ENCODE measurements at places on chromosomes 13 and 19.
A peak's percentile ranks its signal among the peaks of the same experiment; 100 is the strongest.

GRCh38 chr19:14138576-14139265 is 2.3 kb upstream of the ASF1B start:
- DNase-seq, result no peak

GRCh38 chr13:40165316-40165932 is 501.0 kb downstream of the FOXO1 start:
- no peak for DNase-seq

DNA sequence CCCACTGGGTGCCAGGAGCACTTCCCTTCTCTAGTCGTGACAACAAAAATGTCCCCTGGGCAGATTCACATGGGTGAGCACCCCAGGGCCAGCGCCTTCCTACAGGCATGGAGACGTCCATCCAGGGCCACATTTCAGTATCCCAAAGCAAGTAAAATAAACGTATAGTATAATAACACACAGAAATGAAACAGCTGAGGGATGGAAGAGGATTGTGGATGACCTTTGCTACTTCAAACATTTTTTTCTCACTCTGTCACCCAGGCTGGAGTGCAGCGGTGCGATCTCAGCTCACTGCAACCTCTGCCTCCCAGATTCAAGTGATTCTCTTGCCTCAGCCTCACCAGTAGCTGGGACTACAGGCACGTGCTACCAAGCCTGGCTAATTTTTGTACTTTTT is 28.2 kb downstream of the CILP2 start:
- DNase-seq, result no peak

GRCh38 chr13:74464670-74465069 is 330.5 kb upstream of the KLF12 start:
- DNase-seq, result no peak

GRCh38 chr13:24502533-24503378 is 9.8 kb downstream of the PARP4 start:
- DNase-seq, result no peak

DNA sequence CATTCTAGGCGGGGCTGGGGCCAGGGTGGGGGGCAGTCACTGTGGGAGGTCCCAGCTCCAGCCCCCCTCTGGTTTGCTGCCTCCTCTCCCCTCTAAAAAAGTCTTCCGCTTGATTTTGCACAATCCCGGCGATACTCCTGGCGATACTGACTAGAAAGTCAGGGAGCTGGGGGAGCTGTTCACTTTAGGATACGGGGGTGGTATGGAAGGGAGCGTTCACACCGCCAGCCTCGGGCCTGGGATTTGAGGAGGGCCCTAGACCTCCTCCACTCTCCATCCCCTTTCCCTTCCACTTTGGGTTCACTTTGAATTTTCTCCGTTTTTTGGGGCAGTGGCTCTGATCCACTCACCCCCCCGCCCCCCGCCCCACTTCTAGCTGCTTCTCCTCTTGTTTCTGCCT is 35.0 kb downstream of the KEAP1 start:
- no peak for DNase-seq

DNA sequence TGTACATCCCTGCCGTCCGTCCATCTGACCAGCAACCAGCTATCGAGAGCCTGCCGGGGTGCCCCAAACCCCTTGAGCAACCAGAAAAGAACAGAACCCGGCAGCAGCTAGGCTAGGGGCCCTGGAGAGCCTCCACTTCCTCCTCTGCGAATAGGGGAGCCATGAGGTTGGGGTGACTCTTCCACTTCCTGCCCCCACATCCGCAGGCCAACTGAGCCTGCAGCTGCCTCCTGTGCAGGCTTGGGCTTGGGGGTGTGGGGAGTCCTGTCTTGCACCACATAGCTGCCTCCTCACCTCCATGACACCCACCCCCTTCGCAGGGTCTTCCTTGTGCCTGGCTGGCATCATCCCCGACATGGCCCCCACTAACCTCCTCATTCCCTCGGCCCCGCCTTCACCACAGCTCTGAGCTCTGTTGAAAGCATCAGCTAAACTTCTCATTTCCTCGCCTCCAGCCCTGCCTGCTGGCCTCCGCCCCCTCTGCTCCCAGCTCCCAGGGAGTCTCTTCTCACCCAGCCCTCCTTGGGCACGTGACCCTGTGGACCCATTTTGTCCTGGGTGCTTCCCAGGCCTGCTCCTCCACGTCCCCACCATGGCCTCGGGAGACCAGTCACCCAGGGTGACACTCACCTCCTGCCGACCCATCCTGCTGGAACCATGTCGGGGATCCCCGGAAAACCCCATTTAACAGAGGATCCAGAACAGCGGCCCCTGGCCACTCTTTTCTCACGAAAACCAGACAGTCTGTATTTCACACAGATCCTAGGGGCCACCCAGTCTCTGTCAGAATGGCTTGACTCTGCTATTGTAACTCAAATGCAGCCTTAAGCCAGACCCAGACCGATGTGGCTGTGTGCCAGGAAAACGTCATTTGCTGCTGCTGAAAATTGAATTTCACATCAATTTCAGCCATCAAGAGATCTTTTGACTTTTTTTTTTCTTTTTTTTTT is 50.4 kb downstream of the MYO9B start:
- no peak for DNase-seq

DNA sequence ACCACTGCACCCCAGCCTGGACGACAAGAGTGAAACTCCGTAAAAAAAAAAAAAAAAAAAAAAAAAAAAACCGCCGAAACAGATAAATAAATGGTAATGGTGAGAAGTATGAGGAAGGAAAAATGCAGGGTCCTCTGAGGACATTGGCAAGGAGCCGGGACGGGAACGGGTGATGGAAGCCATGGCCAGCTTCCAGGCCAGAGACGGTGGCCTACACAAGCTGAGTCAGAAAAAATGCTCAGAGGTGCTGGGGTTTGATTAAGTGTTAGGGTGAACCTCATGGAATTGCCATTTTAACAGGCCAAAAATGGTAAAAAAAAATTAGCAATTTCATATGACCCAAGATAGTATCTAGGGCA is 866 bp upstream of the ZSWIM4 start:
- no peak for DNase-seq

DNA sequence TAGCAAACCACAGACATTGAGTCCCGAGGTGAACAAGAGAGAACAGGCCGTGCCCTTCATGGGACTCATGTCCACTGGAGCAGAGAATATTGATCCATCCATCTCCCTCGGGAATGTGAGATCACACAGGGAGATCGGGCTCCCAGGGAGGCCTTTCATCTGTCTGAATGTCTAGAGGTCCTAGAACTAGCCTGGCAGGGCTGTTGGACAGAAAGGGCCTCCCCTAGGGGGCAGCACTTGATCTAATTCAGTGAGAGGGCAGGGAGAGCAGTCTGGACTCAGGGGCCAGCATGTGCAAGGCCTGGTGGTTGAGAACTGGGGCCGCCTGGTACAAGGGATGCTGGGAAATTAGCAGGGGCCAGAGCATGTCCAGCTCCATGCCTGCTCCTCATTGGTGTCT is 4.3 kb downstream of the RUVBL2 start:
- peak; percentile 74 for DNase-seq

GRCh38 chr19:5580161-5580571 is 12.4 kb upstream of the TINCR start:
- no peak for DNase-seq

DNA sequence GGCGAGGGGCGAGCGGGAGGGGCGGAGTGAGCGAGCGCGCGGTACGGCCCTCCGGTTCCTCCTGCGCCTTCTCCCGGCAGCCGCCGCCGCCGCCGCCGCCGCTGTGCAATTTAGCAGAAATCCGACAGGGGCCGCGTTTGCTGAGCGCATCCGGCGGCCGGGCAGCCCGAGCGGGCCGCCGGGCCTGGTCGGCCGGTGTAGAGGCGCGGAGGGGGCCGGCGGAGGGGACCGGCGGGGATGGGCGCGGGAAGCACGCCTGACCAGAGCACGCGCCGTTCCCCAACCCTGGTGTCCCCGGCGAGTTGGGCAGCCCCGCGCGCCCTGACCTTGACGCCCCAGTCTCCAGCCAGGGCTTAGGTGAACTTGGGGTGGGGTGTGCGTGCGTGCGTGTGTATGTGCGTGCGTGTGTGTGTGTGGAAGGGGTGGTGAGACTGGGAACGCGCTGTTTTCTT is 144.5 kb upstream of the ZNF536 start:
- peak; percentile 79 for DNase-seq

- no peak for DNase-seq
Observed at GRCh38 chr19:12581100-12581499, 29.5 kb downstream of the ZNF490 start.

DNA sequence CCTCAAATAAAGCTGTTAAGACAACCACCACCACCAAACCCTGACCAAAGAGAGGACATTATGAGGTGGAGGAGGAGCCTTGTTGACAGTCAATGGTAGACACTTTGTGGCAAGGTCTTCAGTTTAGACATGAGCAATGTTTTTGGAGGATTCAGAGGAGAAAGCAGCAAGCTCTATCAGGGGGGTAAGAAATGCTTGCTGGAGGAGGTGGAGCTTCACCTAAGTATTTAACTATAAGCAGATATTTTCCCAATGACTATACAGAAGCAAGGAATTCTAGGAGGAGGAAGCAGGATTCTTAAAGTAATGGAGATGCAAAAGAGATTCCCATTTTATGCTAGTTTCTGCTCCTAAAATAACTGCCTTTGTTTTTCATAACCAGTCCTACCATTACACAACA is 74.2 kb downstream of the TRPC4 start:
- no peak for DNase-seq

DNA sequence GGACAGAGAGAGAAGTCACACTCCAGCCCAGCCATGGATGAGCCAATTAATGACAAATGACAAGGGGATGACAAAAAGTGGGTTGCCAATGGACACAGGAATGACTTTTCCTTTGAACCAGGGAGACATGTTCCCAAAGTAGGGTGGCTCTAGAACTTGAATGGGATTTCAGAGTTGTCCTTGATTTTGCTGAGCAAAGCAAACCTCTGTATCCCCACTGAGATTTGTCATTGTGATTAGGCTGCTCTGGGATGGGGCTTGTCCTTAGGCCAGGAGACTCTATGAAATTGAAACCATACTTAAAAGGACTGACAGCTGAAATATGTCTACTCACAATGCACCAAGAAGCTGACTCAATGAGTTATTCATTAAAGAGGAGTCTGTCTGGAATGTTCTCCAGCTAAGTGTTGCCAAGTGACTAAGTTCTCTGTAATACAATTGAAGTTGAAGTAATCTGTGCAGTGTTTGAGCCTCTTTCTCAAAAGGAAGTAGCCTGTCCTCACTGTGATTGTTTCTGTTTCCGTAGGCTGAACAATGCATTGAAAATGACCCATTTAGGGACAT is 69.0 kb upstream of the PCDH9 start:
- DNase-seq, result no peak

DNA sequence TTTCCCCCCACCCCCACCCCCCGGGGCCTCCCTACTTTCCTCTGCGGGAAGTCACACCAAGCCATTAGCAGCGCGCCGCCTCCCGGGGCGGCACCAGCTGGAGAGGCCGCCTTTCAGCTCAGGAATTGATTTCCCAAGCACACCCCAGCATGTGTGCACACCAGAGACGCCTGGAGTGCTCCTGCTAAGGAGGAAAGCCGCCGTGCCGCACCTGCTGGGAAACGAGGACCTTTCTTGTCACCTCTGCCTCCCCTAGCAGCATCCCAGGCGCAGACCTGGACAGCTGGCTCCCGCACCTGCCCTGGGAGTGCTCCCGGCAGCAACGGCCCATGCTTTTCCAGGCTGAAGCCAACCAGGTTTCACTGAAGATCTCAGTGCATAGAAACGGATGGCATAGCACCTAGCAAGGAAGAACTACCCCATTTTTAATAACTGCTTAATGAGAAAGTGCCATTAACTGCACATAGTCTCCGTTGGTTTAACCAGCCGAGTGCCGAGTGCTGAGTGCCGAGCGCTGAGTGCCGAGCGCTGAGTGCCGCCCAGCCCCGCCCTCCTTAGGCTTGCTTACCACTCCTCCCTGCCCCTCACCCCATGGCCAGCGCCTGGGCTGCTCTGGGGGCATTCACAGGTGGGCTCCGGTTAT is 165.0 kb downstream of the USP12 start:
- no peak for DNase-seq

- no peak for DNase-seq
Observed at GRCh38 chr13:113907635-113908617, 44.0 kb upstream of the GAS6 start.

- DNase-seq, result peak; percentile 81
Observed at GRCh38 chr19:45439569-45440258, 16.0 kb upstream of the ERCC1 start.

DNA sequence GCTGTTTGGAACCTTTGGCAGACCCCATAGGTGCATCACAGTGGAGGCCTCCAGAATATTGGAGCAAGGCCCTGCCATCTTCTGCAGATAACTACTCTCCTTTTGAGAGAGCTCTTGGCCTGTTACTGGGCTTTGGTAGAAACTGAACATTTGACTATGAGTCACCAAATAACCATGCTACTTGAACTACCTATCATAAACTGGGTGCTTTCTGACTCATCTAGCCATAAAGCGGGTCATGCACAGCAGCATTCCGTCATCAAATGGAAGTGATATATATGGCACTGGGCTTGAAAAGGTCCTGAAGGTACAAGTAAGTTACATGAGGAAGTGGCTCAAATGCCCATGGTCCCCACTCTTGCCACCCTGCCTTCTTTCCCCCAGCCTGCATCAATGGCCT is 782.5 kb upstream of the SLITRK6 start:
- no peak for DNase-seq

GRCh38 chr13:102935896-102936321 is 90.1 kb downstream of the ERCC5 start:
- no peak for DNase-seq

DNA sequence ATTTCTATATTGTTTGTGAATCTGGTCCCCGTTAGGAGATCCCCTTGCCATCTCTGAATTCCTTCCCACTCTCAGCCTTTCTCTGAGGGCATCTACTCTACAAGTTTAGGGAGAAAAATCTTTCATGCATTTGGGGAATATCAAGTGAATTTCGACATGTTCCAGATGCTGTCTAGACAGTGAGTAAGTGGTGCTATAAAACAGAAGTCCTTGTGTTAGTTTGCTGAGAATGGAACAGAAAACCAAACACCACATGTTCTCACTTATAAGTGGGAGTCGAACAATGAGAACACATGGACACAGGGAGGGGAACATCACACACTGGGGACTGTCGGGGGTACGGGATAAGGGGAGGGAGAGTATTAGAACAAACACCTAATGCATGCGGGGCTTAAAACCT is 5.1 kb downstream of the OR7A10 start:
- DNase-seq, result no peak

- no peak for DNase-seq
Observed at GRCh38 chr13:109119896-109120295, 490.5 kb downstream of the MYO16 start.

Measured in neural crest cell (in vitro differentiated cells).